Dermis microvascular lymphatic vessel endothelial cell (primary cell): ENCODE measurements at places on chromosomes 4 and X.
A peak's percentile ranks its signal among the peaks of the same experiment; 100 is the strongest.

DNA sequence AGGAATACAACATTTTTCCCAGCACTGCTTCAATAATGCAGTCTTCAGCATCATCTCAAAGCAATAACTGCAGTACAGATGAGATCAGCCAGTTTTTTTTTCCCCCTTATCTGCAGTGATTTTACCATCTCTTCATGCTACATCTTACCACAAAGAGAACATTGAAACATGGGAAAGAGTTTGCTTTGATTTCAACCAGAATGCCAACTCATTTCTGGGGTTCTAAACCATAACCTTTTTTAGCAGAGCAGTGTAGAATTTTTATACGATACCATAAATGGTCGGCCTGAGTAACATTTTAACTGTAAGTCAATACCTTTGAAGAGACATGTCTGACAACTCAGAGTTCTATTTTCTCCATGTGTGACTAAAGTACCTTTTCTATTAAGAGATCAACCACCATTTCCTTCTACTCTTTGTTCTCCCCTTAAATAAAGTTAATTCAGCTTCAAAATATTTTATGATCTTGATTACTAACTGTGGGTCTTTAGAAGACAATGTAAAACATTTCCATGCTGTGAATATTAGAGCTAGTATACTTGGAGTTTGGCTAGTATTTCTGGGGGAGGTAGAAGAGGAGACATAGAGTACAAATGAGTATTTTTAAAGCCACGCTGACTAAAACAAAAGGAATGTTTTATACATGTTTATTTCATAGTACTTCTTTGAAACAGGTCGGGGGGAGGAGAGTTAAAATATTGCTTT lies 69.1 kb downstream of the TET2 start:
- DNase-seq = peak; percentile 4

- DNase-seq = no peak
Measured at GRCh38 chr4:122617597-122618593, 3.0 kb downstream of the IL21 start.

GRCh38 chr4:1922821-1923220 lies 51.6 kb downstream of the NSD2 start:
- no peak for DNase-seq

GRCh38 chr4:68995292-68995691 lies 43.7 kb upstream of the UGT2A3 start:
- no peak for DNase-seq

DNA sequence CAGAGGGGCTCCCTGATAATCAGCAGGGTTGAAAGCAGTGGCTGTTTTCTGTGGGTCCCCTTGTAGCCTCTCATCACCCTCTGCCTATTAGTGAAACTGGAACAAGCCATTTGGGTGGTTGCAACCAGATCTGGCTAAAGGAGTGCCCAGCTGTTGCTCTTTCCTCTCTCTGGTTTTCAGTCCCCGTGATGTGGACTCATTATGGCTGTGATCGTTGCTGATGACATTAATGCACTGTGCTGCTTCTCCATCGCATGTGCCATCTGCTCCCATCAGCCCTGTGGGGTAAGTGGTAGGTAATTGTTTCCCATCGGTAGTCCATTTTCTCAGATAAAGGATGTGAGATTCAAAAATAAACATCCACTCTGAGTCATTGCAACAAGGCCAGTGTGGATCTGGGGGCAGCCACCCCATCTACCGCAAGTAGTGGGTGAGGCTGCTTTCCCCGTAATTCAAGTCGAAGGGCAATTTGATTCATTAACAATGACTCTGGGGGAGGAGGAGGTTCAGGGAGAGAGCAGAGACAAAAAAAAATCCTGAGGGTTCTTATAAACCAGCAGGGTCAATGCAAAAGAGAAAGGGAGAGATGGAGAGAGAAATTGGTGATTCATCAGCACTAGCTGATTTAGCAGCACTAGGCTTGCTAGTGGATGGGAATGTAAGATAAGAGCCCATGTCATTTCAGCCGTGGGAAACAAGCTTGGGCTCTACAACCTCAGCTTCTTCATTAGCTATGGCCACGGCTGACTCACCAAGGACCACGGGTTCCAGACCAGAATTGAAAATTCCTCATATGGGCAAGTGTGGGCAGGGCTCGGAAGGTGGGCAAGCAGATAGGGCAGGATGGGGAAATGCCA lies 357.8 kb downstream of the MID1IP1 start:
- DNase-seq = no peak

DNA sequence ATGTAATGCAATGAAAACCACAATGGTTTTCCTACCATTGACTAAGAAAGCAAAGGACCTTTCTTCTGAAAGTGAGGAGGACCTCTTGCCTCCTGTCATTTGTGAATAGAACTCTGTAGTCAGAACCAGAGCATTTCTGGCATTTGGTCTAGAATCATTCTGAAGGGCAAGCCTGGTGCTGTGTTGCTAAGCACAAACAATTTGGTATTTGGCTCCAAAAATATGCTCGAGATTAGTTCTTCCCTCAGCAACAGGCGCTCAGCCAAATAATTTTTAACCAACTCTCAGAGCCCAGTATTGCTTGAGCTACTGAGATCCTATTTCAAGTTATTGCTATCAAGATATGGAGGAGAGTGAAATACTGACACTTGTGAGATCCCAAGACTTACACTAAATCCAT lies 71.0 kb downstream of the SNCA start:
- peak; percentile 49 for DNase-seq

DNA sequence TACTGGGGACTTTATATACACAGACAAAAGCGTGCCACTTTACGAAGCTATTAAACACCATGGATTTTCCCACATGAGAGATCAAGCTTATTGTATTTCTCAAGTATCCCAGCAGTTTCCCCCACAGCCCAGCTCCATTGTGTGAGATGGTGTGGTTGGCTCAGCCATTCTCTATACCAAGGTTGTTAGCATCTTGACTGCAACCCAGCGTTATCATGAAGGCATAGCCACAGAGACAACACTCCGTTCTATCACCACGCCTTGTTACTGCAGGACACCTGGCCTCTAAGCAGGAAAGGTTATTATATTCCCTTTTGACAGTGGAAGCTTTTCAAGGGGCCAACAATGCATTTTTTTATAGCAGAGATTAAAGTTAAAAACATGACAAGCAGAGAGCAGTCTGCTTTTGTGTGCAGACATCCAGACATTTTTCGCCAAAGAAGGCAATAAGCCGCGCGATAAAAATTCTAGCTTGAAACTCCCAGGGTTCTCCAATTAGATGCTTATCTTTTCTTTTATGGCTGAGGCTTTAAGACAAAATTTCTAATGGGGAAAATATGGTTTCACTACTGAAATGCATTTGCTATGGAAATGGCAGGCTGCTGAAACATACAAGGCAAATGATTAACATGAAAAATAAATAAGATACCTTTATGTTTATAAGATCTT lies 206.1 kb downstream of the MID1 start:
- no peak for DNase-seq

DNA sequence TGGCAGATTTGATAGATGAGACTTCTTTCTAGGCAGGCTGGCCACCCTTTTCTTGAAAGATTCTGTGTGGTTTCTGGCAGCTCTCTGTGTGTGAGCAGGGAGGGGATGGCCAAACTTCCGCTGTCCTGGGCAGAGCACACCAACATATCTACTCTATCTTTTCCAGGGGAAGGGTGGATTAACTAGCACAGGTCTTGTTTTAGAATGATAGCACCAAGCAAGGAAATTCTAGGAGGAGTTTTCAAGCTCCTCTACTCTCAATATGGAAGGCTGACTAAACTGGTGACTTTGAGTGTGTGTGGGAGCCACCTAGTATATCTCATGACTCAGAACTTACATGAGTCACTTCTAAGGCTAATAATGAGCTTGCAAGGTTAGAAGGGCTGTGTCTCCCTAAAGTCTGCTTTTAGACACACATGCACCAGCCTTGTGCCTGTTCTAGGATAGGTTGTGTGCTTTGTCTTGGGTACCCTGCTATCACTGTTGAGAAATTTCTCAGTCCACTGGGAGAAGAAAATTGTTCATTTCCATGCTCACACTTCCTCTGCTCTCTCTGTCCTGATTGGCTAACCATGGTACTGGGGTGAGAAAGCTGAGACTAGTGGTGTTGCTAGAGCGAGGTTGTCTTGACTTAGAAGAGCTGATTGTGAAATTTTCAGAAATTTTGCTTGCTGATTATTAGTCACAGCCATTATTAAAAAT lies 72.9 kb downstream of the YIPF6 start:
- DNase-seq = no peak

DNA sequence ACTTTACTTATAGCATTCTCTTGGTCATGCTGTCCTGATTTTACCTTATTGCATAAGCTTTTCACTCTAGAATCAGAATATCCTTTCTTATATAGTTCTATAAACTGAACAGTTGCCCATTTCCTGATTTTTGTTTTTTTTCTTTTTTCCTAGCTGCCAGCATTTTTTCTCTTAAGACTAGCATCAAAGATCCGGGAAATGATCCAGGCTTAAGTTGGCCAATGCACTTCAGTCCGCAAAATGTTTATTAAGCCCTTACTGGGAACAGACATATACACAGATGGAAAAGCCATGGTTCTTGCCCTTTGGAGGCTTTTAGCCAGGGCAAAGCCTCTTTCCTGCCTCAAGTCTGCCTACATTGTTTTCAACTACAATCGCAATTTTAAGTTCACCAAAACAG lies 10.1 kb upstream of the BMP2K start:
- DNase-seq = no peak

DNA sequence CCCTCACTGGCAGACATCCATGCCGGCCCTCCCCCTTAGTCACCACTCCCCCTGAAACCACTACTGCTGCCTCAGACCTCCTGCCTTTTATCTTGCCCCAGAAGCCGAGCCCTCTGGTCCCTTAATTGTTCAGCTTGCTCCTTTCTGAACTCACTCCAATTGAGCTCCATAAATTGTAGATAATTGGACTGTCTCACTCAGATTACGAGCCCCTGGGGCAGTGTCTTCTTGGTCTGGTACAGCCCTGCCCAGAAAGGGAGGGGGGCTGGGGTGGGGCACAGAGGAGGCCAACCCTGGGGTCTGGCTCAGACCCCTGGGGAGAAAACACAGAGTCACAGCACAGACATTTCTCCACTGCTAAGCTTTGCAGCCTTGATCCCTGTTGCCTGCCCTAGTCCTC lies 39.4 kb downstream of the NALF2 start:
- DNase-seq = no peak

GRCh38 chrX:51047950-51048349 lies 137.4 kb downstream of the BMP15 start:
- no peak for DNase-seq

DNA sequence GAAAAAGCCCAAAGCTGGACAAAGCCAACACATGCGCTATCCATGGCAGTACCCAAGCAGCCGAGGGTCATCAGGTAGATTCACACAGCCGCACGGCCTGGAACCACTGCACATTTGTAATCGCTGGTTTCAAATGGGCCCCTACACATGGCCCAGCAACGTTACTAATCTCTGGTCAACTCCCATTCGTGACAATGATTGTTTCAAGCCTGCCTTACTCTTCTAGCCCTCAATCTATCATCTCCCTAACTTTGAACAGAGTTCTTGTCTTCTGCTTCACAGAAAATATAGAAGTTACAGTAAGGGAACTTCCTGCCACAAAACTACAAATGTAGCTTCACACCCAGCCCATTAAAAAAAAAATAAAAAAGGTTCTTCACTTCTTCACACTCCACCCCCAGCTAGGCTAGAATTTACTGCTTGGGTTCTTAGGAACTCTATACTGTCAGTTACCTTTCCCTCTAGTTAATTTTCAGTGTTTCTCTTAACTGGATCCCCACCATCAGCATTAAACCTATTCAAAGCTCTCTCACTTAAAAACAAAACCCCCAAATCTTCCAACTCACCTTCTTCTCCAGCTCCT lies 24.2 kb downstream of the CASP3 start:
- no peak for DNase-seq

- DNase-seq = no peak
Measured at GRCh38 chr4:53711926-53712325, 120.6 kb upstream of the LNX1 start.

DNA sequence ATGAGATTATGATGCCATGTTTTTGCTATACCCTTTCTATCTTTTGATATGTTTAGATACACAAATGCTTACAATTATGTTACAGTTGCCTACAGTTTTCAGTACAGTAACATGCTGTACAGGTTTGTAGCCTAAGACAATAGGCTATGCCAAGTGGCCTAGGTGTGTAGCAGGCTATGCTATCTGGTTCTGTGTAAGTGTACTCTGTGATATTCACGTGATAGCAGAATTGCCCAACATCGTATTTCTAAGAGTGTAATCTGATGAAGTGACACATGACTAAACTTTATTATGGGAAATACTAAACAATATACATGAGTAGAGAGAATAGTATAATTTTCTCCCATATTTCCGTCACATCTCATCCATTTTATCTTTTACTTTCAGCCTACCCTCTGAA lies 97.0 kb downstream of the CLDN22 start:
- DNase-seq = no peak

GRCh38 chr4:9762823-9763475 lies 18.5 kb upstream of the DRD5 start:
- DNase-seq = peak; percentile 74

DNA sequence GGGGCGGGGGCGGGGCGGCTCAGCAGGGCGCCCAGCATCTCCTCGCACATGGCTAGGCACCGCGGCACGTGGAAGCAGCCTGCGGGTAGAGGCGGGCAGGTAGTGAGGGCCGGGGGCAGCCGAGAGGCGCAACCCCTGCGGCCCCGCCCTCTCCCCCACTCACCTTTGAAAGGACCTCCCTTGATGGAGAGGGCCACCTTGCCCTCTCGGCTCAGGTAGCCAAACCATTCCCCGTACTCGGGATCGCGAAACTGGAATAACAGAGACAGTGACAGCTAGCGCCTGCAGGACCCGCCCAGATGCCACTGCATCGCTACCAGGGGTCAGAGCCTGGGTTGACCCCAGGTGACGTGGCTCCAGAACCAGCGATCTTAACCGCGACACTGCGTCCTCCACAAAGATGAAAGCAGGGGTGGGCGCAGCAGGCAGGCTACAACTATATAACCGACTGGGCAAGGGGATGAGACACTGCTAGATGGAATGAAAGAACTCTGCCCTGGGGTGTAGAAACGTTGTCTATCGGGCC lies 552 bp upstream of the NAA10 start:
- no peak for DNase-seq

DNA sequence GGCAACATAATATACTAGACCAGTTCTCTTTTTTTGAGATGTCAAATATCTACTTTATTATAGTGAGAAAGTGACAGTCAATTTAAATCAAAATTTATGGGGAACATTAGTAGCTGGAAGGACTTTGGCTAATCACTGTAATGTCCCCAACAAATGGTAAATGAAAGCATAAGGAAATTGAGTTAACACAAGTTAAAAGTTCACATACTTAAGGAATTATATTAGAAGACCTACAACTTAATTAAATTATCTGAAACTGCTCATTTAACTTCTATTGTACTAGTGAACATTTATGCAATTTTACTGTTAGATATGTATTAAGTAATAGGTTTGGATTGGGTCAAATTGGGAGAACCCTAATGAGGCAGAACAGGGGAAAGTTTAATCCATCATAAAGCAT lies 160.3 kb upstream of the TENM3 start:
- DNase-seq = no peak

GRCh38 chr4:721261-722168 lies 15.9 kb downstream of the PCGF3 start:
- DNase-seq = peak; percentile 26

DNA sequence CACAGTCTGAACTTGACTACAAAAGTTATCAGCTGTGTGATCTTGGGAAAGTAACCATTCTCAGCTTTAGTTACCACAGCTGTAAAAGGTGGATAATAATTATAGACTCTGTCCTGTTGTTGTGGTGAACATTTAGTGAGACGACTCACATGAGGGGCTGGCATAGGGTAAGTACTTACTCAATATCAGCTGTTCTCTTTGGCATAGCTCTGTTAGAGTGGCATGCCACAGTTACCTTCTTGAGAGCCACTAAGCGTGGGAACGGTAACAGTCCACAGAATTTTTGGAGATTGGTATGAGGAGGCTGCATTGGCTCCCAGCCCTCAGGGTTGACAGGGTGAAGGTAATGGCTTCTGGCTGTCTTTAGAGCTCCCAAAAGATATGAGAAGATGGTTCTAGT lies 13.2 kb upstream of the HAND2 start:
- DNase-seq = no peak
